ENCODE measurements at places on chromosomes 5 and 9. TPM values are rescaled to one million over a fixed set of nuclear protein-coding genes. Genes with fewer than 3 reads are reported as not detected.

GRCh38 chr5:67193439-67193807 lies 3.2 kb downstream of the CD180 start:
- no peak for DNase-seq

DNA sequence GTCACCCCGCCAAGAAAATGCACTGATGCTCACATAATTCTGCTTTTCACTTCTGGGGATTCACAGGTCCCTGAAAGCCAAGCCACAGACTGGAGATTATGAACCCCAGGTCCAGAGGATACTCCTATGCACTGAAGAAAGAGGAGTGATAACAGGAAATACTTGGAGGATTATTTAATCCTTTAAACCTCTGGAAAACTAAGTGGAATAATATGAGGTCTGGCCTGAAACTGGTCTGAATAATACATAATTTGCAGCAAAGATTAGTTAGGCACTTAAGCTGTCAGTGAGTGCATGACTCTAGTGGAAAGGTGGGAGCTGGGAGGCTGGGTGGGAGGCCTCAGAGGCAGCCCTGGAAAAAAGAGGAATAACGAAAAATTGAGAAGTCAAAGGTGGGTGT lies 45.7 kb downstream of the MARCHF3 start:
- no peak for DNase-seq

DNA sequence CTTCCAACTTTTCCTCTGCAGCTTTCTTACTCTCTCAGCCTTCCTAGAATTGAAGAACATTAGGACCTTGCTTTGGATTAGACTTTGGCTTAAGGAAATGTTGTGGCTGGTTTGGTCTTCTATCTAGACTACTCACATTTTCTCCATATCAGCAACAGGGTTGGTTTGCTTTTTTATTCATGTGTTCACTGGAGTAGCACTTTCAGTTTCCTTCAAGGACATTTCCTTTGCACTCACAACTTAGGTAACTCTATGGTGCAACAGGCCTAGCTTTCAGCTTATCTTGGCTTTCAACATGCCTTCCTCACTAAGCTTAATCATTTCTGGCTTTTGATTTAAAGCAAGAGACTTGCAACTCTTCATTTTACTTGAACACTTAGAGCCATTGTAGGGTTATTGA lies 153.1 kb downstream of the CCDC192 start:
- no peak for DNase-seq

- no peak for DNase-seq
Measured at GRCh38 chr5:134649163-134649835, 714 bp downstream of the SEC24A start.

DNA sequence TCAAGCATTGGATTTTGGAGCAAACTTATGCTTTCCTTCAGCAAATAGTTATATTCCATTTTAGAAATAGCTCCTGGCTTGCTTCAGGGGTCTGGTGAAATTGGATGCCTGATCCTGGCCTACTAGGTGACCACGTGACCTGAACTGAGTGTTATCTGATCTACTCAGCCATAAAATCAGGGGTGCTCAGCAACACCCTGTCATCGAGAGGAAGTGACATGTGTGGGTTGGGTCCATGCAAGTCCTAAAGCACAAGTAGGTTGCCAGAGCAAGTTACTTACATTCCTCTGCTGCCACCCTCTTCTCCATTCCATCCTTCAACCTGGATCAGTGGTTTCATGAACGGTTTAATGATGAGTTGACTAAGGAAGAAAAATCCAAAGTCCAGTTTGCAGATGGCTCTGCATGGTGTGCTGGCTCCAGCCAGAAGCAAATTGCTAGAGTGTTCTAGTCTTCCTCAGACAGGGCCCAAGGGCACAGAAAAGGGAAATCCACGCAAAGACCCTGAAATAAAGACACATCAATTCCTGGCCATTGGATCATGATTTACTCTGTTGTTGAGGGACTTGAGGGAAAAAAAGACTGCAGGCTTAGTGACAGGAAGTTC lies 2.8 kb upstream of the FAM193B start:
- no peak for DNase-seq

DNA sequence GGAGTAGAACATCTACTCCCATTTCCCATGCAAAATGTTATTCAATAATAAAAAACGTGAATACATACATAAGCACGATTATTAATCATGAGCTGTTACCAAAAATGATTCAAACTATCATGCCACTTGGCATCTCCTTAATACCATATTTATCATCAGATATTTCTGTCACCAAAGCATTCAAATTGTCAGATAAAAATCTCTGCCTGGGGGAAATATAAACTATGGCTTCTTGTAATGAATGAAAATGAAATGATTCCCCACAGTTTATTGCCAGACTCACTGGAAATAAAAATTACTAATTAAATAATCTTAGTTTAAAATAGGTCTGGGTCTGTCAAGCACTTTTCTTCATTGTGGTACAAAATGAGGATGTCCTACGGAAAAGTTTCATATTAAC lies 265.4 kb downstream of the EDIL3 start:
- no peak for DNase-seq

DNA sequence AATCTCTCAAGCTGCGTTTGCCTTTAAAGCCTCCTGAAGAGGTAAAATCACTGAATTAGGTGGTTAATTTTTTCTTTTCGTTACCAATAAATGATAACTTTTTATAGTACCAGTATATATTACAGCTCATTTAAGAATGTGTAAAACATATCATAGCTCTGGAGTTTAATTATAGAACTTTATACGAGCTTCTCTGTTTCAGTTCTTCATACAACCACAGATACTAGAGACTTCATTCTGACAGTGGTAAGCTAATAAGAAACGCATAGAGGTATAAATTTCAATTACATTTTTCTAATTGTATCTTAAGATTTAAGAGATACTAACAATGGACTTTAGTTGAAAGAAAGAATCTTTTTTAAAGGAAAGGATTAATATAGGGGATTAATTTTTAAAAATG lies 73.9 kb downstream of the PBX3 start:
- DNase-seq, result no peak

- no peak for DNase-seq
Measured at GRCh38 chr5:149796030-149796429, 65.9 kb downstream of the PPARGC1B start.

DNA sequence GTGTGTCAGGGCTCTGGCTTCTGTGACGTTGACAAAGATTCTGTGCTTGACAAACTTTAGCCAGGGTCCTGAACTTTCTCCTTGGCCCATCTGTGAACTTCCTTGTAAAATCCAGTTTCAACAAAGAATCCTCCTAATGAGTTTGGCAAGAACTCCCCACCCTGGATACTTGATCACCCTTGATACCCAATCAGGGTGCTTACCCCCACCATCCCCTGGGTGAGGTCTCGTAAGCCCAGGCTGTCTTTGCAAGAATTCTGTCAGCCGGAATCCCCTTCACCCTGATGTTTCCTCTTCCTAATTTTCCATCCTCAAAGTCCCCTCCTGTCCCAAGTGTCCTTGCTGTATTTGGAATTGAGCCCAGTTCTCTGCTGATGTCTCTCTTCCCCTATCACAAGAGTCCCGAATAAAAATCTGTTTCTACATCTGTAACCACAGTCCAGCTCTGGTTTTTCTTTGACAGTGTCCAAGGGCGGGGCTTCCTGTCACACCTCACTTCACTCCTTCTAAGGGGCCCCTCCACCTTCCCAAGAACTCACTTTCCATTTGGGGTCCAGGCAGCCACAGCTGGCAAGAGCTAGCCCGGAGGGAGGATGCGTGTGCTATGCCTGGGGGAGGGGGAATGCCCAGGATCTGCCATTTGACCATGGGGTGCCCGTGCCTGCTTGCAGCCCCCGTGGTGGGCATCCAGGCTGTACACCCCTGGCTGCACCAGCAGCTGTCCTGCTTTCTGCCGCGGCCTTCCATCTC lies 2.7 kb upstream of the CARD19 start:
- DNase-seq, result no peak

DNA sequence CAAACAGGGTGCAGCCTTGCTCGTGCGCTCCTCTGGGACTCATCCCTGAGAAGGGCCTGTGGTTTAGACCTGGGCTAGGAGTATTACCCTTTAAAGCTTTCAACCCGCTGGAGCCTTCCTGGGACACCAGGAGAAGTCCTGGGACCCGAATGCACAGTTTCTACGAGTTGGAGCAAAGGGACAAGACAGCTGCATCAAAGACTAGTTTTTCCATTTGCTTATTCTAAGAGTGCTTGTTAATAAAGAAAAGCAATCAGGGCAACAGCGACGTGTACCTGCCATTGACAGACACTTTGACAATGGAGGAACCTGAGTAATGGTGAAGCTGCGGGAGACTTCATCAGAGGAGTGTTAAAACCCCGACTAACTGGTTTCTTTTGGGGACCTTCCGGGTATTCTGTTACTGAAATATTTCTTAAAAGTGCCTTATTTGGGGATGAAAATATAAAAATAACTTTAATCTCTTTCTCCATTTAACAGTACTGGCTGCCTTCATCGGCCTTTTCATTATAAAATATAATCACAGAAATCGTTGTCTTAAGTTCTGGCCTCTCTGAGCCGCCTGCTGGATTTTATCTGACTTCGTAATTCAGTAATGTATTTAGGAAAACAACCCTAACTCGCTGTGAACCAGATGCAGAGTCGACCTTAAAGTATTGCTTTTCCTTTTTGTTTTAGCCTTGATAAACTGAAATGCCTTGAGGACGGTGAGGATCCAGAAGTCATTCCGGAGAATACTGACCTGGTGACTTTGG lies 732 bp downstream of the SNAPC3 start:
- no peak for DNase-seq

DNA sequence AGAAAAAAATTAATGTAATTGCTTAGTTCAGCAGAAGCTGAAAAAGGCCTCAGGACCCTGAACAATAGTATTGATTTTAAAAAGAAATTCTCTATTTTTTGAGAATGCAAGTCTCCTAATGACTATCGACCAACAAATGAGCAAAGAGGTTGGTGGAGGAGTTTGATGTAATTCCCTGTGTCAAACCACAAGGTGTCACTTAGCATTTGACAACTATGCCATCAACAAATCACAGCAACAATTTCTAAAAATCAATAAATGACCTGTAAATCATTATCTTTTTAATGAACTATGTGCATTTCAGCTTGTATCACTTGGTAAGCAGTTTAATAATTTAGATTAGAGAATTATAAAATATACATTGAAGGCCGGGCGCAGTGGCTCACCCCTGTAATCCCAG lies 133.7 kb downstream of the PRELID2 start:
- DNase-seq, result no peak

DNA sequence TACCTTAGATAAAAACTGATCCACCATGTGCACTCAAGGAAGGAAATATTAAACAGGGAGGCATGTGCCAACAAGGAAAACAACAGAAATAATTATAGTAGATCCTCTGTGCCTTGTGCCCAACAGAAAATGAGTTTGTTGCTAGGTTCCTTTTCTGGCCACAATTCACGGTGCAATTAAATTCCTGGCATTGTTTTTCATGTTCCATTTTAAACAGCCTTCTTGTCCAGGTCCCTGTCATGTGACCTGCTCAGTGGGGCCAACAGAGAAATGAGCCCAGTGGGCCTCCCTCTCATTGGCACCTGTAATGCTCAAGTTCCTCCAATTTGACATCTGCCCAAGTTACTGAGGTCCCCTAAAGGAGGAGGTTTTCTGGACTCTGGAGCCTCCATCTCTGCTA lies 56.5 kb downstream of the SPOCK1 start:
- no peak for DNase-seq

DNA sequence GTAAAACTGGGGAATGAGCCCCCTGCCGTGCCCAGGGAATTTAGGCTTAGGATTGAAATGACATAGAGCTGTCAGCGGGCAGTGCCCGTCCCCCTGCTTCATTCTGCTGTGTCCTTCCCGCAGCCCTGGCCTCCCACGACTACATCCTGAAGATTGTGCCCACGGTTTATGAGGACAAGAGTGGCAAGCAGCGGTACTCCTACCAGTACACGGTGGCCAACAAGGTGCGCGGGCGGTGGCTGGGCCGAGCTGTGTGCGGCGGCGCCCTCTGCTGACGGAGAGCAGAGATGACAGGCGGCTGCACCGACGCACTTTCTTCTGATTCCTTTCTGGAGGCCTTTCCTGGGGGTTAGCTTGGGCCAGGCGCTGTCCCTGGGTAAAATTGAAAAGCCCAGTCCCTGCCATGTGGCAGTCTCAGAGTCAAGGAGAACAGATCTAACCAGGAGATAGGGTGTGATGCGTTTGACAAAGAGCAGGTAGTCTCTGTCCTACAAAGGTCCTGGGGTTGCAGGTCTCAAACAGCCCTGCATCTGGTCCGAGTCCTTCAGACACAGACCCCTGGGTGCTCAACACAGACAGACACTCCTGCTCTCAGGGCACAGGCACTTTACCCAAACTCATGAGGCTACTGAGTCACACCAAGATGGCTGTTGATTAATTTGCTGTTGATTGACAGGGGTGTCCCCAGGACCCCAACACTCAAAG lies 26.8 kb upstream of the RPL26L1 start:
- no peak for DNase-seq

DNA sequence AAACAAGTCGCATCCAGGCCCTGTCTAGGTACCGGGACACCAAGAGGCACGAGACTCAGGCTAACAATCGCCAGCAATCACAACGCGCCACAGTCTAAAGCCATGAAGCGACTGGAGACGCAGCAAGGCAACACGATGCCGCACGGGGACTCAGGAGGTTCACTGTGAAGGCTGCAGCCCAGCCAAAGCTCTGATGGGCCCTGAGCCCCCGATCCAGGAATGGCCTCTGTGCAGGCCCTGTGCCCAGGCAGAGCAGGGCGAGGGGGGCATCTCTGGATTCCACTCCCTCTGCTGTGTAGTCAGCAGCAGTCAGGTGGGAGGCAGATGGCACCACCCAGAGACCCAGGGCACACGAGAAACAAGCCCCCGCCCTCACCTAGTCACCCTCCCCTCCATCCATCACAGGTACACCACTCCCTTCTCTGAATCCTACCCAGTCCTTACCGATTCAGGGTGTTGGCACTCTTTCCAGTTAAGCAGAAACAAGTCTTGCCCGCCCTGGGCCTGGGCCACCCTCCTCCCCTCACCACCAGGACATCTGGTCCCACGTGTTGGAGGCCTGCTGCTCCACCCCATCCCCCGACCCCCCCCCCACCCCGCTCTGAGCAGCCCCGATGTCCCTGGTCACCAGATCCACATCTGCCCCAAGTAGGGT lies 1.1 kb downstream of the RALGDS start:
- no peak for DNase-seq

DNA sequence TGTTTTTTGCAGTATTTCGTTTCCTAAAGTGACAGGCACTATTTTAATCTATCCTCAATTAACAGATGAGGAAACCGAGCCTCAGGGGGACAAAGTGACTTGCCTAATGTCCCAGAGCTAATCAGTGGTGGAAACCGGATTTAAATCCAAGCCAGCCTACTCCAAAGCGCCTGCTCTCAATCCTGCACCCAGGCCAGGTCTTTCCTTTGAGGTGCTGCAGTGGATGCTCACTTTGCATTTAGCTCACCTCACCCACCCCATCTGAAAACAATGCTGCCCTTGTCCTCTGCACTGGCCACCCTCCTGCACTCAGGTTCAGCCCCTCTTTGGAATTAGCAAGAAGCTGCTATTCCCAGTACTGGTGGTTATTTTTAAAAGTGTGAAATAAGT lies 16.0 kb downstream of the ANGPTL2 start:
- no peak for DNase-seq

The TOR4A gene
- 4.7 TPM for polyA plus RNA-seq

The KCNV2 gene
- 0.37 TPM for polyA plus RNA-seq

The ORM2 gene
- not detected for polyA plus RNA-seq
